ENCODE measurements at places on chromosomes 11 and 22.

- DNase-seq: no peak
These were observed 280.6 kb downstream of the LARGE1 start for GRCh38 chr22:33639588-33640254.

GRCh38 chr11:110508786-110509185 lies 79.0 kb downstream of the FDX1 start:
- DNase-seq: no peak

- no peak for DNase-seq
These were observed 1.9 kb upstream of the ESS2 start for GRCh38 chr22:19146215-19146968.

DNA sequence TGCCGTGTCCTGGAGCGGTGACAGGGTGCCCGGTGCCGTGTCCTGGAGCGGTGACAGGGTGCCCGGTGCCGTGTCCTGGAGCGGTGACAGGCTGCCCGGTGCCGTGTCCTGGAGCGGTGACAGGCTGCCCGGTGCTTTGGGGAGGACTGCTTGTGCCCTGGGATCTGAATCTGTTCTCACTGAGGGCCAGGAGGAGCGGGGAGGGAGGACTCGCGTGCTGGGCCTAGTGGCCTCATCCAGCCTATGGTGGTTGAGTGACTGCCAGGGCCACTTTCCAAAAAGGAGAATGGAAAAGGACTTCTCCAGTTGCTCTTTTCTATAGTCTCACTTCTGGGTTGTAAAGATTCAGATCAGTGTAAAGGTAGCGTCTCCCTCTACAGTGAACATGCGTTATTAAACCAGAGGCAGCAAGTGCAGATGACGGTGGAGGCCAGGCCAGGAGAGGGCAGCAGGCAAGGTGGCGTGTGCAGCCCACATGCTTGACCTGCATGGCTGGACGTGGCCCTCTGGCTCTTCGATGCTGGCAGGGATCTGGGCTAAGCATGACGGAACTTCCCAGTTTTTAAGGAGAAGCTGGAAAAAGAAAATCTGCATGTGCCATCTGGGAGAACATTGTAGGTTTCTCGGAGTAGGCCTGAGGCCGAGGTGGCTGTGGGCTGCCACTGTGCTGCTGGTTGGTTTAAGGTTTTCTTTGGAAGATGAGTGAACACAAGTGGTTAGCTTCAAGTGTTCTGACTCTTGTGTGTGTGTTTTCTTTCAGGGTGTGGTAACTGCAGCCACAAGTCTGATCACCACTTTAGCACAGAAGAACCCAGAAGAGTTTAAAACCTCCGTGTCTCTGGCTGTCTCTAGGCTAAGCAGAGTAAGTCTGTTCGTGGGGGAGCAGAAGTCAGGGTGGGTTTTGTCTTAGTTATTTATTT lies 55.0 kb downstream of the AP2A2 start:
- DNase-seq: no peak

GRCh38 chr22:37079668-37080171 lies 28.2 kb downstream of the KCTD17 start:
- DNase-seq: peak; percentile 51

DNA sequence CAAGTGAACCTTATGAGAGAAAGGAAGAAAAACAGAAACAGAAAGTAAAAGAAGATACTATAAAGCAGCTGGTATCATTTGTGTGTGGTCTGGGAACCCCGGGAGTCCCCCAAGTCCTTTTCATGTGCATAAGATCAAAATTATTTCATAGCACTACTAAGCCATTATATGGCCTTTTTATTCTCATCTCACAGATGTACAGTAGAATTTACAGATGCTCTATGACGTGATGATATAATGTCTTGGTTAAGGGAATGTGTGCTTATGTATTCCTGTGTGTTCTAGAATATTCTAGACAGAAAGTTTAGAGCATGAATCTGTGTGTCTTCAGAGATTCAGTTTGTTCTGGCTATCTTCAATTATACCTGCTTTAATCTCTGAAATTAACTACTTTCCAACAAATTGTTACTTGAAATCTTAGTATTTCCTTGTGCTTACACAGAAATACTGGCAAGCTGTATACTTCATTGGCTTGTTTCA lies 8.6 kb upstream of the TPP1 start:
- DNase-seq: no peak

DNA sequence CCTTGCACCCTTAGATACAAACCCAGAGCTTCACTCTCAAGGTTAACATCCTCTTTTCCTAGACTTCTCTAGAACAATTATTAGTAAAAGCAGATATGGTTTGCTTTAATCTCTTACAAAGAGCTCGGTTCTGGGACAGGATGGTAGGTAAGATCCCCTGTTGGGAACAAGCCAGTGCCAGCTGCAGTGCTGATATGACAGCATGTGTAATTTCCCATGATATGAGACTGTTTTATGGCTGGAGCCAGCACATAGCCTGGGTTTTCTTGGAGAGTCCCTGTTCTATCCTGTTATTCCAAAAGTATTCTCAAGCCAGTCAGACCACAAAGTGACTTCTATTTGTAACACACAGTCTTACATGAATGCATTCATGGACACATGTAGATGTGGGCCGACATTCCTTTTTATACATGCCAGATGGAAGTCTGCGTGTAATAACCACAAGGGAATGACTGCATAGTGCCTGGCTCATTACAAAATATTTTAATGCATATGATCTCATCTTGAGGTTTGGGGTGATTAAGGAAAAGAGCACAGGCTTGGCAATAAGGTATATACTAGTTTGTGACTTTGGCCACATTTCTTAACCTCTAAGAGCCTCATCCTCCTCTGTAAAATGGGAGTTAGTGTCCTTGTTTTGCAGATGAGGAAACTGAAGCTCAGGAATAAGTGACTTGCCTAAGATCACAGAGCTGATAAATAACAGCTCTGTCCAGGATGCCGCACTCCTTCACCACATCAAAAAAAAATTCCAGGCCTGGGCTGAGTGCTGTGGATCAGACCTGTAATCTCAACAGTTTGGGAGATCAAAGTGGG lies 21.8 kb downstream of the CLMP start:
- DNase-seq: no peak
